ENCODE measurements at places on chromosomes 3 and 15.
A peak's percentile ranks its signal among the peaks of the same experiment; 100 is the strongest.

DNA sequence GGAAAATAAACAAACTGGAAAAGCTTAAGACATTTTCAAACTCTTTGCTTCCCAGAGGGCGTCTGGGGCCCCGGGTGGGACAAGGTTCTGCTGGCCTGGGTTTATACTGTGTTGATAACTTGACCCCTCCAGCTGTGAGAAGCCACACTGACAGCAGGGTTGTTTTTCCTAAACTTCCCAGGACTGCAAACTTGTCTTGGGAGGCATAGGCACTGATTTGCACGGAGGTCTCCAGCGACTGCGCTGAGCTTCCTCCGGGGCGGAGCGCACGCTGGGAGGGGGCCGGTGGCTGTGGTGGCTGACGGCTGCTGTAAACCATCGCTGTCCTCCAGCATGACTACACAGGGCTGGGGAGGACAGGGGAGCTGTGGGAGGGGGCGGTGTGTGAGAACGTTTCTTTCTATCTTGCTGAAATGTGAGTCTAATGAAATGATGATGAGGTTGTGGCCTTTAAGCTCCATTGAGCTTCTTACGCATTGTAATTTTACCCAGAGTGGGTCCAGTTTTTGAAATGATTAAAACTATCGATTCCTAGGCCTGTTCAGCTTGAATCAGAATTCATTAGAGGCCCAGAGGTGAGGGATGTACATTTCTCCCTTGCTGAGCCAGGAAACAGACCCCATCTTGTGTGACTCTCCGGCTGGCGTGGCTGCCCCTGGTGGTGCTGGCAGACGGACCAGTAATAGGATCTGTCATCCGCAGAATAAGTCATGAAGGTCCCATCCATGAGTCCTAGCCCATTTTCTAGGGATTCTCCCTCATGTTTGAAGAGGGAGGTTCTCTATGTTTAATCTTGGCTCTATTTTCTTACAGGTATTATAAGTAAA lies 40.5 kb upstream of the VPS8 start:
- DNase-seq, result no peak

DNA sequence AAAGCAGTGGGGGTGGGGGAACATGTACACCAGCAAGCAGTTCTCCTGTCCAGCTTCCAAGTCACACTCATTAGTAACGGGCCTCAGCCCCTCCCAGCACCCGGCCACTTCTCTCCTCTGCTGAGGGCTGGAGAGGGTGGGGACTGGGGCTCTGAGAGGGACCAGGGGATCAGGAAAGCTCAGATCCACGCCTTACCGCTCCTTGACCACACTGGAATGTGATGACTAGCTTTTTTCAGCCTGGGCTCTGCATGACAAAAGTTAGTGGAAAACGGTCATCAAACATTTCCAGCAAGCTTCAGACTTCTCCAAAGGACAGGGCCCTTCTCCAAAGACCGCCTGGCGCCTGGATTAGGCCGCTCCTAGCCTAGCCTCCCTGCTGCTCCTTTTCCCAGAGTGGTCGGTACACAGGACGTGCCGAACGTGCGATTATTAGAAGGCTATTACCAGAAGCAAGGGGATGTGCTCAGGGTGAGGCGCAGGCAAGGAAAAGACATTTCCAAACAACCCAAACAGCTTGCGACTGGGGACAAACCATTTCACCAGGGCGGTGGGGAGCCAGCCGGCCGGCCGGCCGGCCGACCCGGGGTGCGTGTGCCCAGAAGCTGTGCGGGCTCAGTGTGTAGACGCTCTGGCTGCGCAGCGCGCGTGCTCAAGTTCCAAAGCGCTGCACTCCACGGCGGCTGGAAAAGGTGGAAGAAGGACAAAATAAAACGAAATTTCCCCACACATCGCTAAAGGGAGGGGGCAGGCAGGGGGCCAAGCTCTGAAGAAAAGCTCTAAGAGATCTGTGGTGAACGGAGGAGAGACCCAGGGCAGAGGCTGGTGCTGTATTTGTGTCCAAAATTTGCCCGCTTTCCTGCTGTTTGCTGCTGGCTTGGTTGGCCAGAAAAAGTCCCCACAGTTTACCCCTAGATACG lies 51.0 kb upstream of the SSR3 start:
- peak; percentile 43 for DNase-seq

DNA sequence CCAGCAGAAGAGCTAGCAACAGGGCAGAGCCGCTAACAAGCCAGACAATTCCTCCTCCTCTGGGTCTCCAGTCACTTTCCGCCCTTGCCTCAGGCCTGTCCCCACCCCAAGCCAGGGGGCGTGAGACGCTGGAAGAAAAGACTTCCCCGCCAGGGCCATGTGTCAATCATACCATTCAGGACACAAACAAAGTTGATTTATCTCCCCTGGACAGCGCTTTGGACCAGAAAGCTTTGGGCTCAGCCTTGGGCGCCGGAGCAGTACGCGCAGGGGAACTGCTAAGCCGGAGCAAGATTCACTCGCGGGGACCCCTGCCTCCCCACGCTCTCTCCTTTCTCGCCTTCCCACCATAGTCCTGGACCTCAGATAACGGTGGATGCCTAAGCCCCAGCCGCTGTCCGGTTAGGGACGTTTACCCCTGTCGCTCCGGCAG lies 479 bp downstream of the LRRC2 start:
- no peak for DNase-seq

DNA sequence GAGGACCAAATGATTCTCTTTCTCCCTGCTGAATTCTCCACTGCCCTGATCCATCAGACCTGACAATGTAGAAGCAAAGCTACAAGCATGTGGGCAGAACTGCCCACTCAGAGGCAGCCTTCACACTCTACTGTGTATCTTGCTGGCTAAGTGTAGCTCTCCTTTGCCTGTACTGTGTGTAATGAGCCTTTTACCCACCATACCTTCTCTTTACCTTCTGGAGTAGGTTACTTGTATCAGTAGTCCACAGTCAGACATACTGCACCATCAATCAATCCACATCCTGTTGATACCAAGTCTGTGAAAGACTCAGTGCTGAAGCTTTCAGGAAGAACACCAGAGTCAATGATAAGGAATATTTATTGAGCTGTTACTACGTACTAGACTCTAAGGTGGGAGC lies 440.7 kb upstream of the ARHGEF26 start:
- no peak for DNase-seq

DNA sequence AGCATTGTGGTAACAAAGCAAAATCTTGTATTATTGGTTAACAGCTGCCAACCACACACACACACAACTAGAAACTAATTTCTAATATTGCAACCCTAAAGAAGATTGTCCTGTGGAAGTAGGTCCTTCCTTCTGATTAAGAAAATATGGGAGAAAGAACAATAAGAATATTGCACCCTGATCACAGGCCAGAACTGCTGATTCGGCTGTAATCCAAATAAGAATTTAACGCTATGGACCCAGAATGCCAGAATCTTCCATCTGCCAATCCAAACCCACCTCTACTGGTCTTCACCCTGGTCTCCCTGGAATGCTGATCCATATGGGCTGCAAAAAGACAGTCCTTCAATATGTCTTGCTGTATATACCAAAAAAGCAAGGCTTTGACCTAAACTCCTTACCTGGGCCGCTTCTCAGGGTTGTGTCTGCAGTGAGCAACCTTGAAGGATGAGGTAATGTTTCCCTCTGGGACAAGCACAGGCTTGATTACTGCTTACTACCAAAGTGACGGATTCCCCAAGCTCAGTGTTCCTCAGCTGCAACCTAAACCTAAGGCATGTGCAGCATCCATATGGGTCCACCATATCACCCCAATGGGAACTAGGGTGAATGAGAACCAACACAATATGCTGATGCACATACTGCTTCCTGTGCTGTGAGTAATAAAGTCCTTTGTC lies 8.0 kb downstream of the CCDC14 start:
- no peak for DNase-seq

GRCh38 chr3:32153414-32154204 lies 47.2 kb downstream of the GPD1L start:
- DNase-seq, result no peak

- DNase-seq, result no peak
Observed at GRCh38 chr15:45371546-45371945, 6.8 kb downstream of the GATM start.

- peak; percentile 54 for DNase-seq
Observed at GRCh38 chr3:129606636-129607390, at the start of gene PLXND1. PLXND1 (minus strand) TSS chr3:129606676; CDS start chr3:129606639, 37 bp downstream.

GRCh38 chr15:98823012-98823458 lies 174.7 kb downstream of the IGF1R start:
- no peak for DNase-seq

DNA sequence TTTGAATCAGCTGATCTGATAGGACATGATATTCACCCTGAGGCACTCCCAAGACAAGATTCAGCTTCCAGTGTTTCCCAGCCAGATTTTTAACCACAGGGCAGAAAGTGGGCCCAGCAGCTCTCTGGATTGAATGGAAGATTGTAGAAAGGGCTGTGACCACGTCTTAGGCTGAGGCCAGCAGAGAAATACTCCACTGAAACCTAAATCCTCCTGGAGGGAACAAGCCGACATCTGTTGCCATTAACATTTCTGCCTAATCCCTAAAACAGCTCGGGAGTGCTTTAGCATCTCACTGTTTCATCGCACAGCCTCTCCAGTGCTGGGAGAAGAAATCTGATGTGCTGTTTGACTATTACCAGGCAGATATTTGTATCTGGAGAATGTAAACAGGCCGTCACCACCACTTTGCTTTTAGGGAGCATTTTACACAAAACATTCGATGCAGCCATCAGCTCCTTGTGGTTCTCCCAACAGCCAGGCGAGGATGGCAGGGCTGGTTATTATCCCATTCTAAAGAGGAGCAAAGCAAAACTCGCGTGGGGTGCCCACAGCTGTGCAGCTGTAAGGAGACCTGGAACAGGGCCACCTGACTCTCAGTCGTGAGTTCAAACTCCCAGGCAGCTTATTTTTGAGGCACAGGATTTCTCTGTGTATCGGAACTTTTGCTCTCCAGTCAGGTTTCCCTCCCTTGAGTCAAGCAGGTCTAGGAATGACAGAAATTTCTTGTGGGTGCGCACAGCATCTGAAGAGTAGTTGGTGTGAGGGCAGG lies 117.4 kb downstream of the LIPC start:
- peak; percentile 34 for DNase-seq

DNA sequence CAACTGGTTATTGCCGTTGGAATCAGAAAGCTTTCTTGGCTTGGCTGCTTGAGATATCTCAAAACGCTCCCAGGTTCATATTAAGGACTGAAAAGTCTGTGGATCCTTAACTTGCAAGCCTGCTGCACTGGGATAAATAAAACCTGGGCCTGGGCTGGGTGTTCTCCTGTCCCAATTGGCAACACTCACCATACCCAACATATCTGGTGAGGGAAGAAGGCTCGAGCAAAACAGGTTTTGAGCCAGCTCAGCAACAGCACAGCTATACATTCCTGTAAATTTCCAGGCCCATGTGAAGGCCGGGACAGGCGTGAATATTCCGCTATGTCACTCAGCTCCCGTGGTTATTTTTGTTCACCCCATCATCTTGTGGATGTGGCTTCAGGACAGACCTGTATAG lies 169.0 kb upstream of the BCL6 start:
- no peak for DNase-seq

DNA sequence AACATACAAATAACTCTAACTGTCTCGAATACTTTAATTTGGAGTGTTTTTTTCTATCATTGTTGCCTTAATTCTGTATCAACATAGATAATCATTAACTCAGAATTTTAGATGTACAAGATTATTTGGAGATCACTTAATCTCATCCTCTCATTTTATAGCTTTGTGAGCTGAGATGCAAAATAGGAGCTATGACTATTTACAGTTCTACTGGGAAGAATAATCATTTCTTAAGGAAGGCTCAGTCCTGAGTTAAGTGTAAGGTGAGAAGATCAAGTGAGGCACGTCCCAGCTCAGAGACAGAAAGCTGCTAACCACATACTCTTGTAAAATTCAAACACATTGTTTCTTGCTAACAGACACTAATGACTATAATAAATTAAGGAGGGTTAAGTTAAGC lies 66.2 kb downstream of the CCDC54 start:
- DNase-seq, result no peak

- no peak for DNase-seq
Observed at GRCh38 chr15:66838671-66839239, 136.7 kb downstream of the SMAD6 start.

Measured in mesothelial cell of epicardium (in vitro differentiated cells).